ENCODE measurements at places on chromosomes 2 and 18.

GRCh38 chr2:75500633-75501032 is 60.1 kb downstream of the EVA1A start:
- DNase-seq = peak; percentile 90

- DNase-seq = no peak
These were observed 13.9 kb downstream of the SLC19A3 start for GRCh38 chr2:227703961-227704360.

GRCh38 chr2:176526995-176527901 is 258.0 kb downstream of the MTX2 start:
- peak; percentile 87 for DNase-seq

DNA sequence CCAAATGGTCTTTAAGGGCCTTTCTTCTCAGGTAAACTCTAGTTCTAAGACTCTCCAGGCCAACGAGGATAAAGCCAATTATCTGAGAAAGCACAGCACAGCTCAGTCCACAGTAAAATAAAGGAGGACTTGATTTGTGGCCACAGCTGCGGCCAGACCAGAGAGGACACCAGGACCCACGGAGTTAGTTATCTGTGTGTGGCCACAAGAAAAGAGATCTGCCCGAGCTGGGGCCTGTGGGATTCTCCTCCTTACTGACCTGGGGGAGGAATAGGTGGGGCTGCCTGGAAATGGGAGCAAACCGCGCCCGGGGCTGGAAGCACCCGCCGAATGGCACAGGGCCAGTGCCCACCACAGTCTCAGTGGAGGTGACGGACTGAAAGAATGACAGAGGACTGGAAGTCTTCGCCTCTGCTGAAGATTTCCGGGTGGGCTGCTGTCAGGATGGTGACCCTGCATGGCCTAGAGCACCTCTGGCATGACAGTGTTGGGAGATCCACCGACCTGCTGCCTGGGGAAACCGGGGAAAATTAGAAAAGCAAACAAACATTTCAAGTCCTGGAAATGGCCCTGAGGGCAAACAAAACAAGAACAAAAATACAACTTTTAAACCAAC is 13.3 kb downstream of the PROC start:
- no peak for DNase-seq

GRCh38 chr2:222058819-222059445 is 239.9 kb downstream of the PAX3 start:
- DNase-seq = no peak

DNA sequence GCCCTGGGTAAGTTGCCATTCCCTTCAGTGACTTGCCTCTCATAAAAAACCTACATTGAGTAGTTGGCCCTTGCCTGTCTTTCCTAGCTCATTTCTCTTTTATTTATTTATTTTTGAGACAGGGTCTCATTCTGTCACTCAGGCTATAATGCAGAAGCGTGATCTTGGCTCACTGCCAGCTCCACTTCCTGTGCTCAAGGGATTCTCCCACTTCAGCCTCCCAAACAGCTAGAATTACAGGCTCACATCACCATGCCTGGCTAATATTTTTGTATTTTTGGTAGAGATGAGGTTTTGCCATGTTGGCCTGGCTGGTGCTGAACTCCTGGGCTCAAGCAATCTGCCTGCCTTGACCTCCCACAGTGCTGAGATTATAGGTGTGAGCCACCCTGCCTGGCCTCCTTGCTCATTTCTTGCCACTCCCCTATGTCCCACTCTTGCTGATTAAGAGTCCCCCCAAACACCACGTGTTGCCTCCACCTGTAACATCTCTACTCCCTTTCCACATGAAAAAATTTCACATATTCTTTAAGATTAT is 12.6 kb downstream of the EVA1A start:
- DNase-seq = peak; percentile 22

- DNase-seq = no peak
These were observed 28.9 kb upstream of the GAREM2 start for GRCh38 chr2:26144031-26144430.

DNA sequence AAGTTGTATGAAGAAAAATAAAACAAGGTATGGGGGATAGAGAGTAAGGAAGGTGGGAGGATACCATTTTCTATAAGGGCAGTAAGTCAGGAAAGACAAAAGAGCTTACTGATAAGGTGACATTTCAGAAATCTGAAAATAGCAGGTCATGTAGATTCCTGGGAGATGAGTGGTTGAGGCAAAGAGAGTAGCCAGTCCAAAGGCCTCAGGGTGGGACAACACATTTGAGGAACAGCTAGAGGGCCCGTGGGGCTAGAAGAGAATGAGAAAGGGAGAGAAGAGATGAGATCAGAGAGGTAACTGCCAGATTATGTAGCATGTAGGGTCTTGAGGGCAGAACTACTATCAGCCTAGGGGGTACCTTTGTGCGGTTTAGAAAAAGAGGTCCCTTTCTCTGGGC is 2.9 kb downstream of the CLHC1 start:
- DNase-seq = no peak

DNA sequence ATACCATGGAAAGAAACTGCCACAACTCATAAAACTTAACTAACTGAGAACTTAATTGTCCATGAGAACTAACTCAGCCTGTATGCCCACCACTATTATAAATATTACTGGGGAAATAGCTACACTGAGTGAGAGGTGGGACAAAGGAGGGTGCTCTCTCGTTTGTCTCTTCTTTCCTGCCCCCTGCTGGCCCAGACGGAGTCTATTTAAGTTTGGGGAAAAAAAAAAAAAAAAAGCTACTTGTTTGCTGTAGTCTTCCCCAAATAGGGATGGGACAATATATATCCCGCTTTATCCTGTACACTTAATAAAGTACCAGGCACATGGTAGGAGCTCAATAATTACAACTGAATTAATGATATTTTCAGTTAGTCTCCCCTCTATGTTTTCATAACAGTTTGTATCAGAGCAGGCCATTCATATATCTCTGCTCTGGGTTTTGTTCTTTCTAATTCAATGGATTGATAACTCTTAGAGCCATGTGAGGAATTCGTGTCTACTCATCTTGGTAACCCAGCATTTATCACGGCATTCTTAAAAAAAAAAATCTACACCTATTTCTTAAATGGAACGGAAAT is 647.6 kb upstream of the PKDCC start:
- no peak for DNase-seq

DNA sequence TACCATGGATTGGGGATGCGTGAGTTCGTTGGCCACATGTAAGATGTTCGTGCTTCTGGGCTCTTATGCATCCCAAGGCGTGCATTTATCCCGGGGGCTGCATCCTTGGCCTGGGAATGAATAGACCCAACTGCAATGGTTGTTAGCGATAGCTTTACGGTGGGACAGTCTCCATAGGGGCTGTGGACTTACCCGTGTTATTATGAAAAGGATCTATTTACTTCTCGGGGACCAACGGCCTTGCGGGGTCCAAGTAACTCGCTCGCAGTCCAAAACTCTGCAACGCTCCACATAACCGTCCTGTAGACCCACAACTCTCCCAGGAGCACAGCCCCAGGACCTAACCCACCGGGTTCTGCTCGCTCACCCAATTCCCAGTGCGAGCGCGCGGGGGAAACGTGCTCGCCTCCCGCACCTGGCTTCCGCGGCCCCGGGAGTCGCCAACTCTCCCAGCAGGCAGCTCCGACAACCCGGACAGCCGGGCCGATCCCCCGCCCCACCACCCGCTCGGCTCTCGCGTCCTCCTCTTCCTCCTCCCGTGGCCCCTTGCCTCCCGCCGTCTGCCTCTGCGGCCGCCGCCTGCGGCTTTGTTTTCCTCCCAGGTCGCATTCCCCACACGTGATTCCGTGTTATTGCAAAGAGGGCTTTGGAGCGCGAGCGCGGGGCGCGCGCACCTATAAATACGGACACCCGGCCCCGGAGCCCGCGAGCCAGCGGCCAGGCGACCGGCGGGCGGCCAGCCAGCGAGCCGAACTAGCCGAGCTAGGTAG is at the start of gene CABLES1:
Gene CABLES1, plus strand, starts transcription at position 706 of the 770 bp plus-strand sequence. CDS start 278 bp downstream, outside the sequence.
- peak; percentile 83 for DNase-seq

- no peak for DNase-seq
These were observed 34.0 kb upstream of the CYP26B1 start for GRCh38 chr2:72181616-72182015.

GRCh38 chr2:79387431-79387830 is 125.4 kb upstream of the CTNNA2 start:
- DNase-seq = no peak

GRCh38 chr2:143946436-143947391 is 573.2 kb downstream of the ZEB2 start:
- peak; percentile 93 for DNase-seq

DNA sequence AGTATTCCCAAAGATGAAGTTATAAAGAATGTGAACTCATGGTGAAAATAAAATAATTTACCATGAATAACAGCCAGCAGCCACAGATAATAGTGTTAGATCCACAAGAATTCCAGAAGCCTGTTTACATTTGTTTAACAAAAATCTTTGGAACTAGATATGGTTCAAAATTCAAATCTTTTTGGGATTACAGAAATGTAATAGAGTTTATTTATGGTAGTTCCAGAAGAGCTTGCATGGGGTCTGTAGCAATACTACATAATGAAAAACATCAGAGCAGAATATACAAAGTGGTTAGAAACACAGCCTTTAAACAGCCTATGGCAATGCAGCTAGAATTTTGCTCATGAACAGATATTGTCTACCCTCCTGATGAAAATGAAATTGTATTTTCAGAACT is 179.1 kb downstream of the RDH14 start:
- DNase-seq = no peak

GRCh38 chr18:79786304-79786703 is 11.4 kb upstream of the KCNG2 start:
- no peak for DNase-seq

- DNase-seq = no peak
These were observed 21.4 kb upstream of the SH3BP4 start for GRCh38 chr2:234930397-234930796.

GRCh38 chr18:54742659-54743604 is 85.3 kb upstream of the RAB27B start:
- DNase-seq = no peak

DNA sequence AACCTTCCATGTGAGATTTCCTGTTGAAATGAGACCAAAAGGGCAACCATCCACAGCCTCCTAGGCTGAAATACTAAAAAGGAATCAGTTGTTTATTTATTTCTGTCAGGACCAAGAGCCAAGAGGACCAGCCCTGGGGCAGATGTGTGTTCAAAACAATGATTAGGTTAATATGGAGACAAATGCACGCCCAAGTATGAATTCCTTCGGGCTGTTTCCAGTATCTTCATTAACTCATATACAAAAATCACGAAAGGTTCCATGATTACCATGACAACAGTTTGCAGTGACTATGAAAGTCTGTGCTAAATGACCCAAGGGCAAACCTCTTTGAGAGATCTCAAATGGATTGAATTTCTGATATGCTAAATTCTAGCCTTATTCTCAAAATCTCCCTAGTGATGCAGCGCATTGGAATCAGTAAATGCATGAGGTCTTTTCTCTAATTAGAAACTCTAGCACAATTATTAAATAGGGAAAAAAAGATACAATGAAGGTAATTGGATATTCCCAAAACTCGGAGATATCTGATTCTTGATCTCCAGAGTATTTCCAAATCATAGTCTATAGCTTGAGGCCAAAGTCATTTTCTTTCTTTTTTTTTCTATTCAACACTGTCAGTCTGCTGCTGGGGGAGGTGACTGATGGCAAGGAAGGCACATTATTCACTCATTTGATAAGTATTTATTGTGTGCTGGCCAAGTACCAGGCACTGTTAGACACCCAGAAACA is 35.6 kb downstream of the VIT start:
- DNase-seq = no peak

GRCh38 chr2:127651381-127651809 is 5.4 kb downstream of the GPR17 start:
- DNase-seq = no peak

DNA sequence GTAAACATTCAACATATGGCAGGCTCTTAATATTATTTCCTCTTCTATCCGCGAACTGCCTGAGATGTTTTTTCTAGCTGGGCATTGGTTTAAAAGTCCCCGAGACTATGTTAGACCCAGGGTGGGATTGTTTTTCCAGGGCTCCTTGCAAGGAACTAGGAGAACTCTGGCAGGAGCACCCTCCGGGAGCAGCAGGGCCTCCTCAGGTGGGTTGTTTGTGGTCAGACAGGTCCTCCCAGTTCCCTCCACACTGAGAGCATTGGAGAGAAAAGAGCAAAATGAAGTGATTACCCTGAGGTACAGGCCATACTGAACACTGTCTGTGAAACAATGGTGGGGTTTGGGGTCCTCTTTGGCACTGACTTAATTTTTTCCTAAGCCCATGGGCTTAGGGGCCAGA is 115.9 kb upstream of the LGALSL start:
- no peak for DNase-seq

GRCh38 chr2:13006426-13006825 is 289.7 kb downstream of the TRIB2 start:
- no peak for DNase-seq

GRCh38 chr18:2956056-2956455 is 56.9 kb downstream of the LPIN2 start:
- no peak for DNase-seq

GRCh38 chr2:74260495-74260894 is 62.1 kb downstream of the MTHFD2 start:
- no peak for DNase-seq

- no peak for DNase-seq
These were observed 42.1 kb upstream of the TAF1B start for GRCh38 chr2:9800975-9801726.

GRCh38 chr18:64037812-64038414 is 68.0 kb downstream of the SERPINB8 start:
- DNase-seq = peak; percentile 55

DNA sequence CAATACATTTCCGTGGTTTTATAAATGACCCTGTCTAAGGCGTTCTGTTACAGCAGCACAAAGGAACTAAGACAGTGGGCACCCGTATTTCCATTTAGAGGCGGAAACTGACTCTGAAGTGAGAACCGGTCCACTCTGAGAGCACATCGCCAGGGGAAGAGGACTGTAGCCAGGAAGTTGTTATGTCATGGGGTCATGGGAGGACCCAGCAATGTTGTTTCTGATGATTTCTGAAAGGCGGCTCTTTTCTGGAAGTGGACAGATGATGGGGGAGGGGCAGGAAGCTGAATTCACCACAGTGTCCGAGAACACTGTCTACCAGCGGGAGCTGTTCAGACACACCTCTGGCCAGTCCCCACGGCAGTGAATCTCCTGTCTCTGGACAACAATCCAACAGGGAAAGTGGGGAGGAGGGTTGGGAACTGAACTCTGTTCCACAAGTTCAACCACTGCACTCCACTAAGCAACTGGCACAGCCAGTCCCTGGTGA is 2.1 kb upstream of the LRRFIP1 start:
- DNase-seq = no peak

DNA sequence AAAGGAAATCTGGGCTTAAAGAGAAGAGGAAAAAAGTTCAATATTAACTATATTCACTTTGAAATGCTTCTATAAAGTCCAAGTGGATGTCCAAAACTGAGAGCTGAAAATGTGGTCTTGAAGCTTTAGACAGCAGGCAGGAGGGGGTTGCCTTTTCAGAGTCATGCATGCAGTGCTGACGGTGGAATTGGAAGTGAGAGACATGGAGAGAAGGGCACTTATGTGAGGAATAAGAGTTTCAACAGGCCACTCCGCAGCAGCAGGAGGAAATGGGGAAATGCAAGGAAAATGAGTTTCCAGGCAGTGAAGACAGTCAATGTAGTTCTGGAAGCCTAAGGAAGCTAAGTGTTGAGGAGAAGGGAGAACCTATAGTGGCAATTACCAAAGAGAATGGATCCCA is 33.0 kb upstream of the LRRC30 start:
- DNase-seq = no peak

GRCh38 chr18:2986150-2986865 is 26.6 kb downstream of the LPIN2 start:
- DNase-seq = no peak

GRCh38 chr2:195559431-195559914 is 97.6 kb upstream of the SLC39A10 start:
- no peak for DNase-seq

All from NCI-H1105 treated with DMSO at 0.1 percent for 48 hours (cell line).